ENCODE measurements at places on chromosomes 11 and 22. TPM values are rescaled to one million over a fixed set of nuclear protein-coding genes. Genes with fewer than 3 reads are reported as not detected.

Gene QSER1
- total RNA-seq: 25.9 TPM

Gene INPP5J
- 18.4 TPM for total RNA-seq

GRCh38 chr11:22787551-22788162 lies 41.9 kb downstream of the SVIP start:
- DNase-seq: no peak

- DNase-seq: no peak
Measured at GRCh38 chr22:23001463-23001862, 68.9 kb upstream of the GNAZ start.

DNA sequence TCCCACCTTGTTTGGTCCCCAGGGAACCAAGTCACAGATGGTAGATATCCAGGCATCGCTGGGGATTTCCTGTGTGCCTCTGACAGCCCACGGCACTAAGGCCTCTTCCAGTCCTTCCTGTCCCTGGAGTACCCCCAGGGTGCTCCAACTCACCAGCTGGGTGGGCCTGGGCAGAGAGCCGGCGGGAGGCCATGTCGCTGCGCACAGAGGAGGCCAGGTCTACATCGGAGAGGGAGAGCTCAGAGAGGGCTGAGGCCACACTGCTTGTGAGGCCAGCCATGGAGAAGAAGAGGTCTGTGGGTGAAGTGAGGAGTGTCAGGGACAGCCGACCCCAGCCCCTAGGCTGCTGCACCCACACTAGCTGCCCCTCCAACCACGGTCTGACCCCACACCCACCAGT lies 5.3 kb downstream of the ATG2A start:
- DNase-seq: no peak

DNA sequence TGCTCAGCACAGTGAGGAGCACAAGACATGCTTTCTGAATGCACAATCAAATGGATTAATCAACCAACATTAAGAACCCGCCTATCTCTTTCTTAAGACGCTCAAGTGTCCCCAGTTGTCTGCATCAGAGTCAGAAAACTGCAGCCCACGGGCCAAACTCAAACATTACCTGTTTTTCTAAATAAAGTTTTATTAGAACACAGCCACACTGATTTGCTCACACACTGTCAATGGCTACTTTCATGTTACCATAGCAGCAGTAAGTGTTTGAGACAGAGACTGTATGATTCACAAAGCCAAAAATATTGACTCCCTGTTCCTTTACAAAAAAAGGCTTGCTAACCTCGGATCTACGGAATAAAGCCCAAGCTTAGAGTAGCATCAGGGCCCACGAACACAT lies 49.0 kb upstream of the ISX start:
- no peak for DNase-seq

GRCh38 chr11:66556086-66556485 lies 9.4 kb downstream of the ACTN3 start:
- DNase-seq: no peak

Gene MRPL17
- 34.6 TPM for total RNA-seq

Gene ENTHD1
- total RNA-seq: not detected

Gene SMIM35
- not detected for total RNA-seq

Gene UBE2L6
- 35.3 TPM for total RNA-seq

- DNase-seq: no peak
Measured at GRCh38 chr22:29987137-29987536, 93.1 kb upstream of the HORMAD2 start.

Gene WT1
- 0.32 TPM for total RNA-seq

Gene PTPRCAP
- 5.5 TPM for total RNA-seq

DNA sequence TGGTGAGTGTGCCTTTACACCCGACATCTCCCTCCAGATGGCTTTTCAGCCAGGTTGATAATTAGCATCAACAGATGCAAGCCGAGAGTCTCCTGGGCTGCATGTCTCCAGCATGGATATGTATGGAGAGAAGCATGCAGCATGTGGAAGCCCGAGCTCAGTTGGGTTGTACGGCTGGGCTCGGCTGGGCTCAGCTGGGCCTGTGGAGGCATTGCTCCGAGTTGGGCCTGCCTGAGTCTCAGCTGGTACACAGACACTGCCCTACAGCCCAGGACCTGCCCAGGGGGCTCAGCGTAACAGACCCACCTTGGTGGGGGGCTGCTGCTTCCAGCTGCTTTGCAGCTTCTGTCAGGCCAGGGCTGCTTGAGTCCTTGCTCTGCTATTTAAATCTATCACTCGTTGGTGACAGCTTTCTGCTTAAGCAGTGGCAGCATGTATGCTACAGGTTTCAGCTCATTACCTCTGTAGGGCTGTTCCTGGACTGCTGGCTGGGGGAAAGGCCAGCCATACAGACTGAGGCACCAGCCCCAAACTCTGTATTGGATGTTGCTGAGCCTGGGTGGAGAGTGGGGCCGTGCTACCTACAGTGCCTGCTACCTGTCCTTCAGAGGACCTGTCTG lies 115.5 kb downstream of the TEAD1 start:
- DNase-seq: no peak

DNA sequence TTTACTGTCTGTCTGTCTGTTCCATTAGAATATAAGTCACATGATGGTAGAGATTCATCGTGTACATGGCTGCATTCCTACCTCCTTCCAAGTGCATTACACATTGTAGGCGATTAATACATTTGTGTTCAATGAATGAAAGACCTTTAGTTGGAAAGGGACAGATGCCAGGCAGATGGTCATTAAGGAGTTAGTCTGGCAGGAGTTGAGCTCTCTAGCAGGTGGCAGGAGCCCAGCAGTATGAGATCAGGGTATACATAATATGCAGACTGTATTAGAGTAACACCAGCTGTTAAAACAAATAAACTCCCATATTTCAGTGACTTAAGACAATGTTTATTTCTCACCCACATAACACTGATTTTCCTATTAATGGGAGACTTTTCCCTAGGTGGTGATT lies 147.7 kb upstream of the LARGE1 start:
- no peak for DNase-seq

Gene PUS3
- 6.8 TPM for total RNA-seq

DNA sequence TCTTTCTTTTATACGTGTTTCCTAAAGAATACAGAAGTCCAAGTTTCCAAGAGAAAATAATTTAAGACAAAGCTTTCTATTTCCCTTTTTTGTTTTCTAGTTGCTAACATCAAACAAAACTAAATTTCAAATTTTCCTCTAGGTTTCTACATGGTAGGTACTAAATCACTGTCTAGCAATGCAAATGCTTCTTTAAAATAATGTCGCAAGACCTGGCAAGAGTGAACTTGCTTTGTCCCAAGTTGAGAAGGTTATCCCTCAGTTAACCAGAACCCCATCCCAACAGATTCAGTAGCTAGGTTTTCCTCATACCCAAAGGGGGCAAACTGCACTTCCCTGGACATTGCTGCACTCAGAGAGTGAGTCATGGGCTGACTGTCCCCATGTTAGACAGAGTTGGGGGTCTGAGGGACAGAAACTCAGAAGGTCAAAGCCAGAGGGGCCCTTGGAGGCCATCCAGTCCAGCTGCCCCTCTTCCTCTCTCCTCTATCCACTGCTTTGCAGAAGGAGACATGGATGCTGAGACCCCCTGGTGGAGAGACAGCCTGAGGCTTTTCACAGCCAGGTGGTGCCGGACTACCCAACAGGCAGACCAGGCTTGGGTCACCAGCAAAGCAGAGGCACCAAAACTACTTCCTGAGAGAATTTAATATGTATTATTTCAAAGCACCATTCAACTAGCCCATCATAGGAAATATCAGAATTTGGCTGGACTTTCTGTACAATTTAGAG lies 23.1 kb downstream of the OR2AT4 start:
- DNase-seq: no peak

GRCh38 chr22:45314054-45314721 lies 4.5 kb downstream of the FAM118A start:
- DNase-seq: peak; percentile 53
